Activated CD4-positive, alpha-beta T cell treated with anti-CD3 and anti-CD28 coated beads for 36 hours (primary cell): ENCODE measurements at places on chromosomes 7 and 10.
A peak's percentile ranks its signal among the peaks of the same experiment; 100 is the strongest.

DNA sequence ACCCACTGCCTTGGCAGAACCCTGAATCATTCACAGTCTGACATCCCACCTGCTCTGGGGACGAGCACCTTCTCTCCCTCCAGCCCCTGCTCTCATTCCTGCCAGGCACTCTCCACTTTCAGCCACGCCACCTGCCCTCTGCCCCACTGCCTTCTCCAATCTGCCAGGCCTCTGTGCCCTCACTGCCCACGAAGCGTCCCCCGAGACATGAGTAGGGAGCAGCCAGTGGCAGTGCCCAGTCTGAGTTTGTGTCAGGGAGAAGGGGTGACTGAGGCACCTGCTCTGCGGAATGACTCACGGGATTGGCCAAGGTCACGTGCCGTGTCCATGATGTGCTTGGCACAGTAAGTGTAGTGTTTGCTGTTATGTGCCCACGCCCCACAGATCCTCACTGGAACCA, 215.2 kb upstream of the PPP2R2D start:
- H3K36me3 ChIP-seq, result no peaks in the 10 kb centered on the region
- no peak overlapping the region for H3K4me3 ChIP-seq
- no peak for DNase-seq
- H3K4me1 ChIP-seq, result no peaks in the 10 kb centered on the region

- no peak overlapping the region for H3K27ac ChIP-seq
- no peaks in the 10 kb centered on the region for H3K4me1 ChIP-seq
- no peak for DNase-seq
- no peak overlapping the region for H3K4me3 ChIP-seq
- no peaks in the 10 kb centered on the region for H3K36me3 ChIP-seq
- H3K27me3 ChIP-seq, result no peaks in the 10 kb centered on the region
Observed at GRCh38 chr7:11667810-11668185, 164.2 kb downstream of the THSD7A start.

DNA sequence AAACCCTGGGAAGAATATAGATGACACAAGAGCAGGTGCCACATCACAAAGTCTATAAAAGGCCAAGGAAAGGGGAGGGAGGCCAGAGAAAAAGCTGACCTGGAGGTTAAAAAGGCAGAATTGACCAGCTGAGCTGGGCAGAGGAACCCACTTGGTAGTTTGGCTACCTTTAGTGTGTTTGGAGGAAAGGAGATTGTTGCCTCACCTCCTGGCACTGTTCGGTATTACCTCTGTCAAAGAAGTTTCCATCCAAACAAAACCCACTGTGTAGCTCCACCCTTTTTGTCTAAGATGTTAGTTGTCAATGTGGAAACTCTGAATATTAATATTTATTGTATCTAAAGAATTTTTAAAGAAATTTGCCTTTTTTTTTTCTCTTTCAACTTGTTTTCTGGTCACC, 23.4 kb downstream of the ENTPD7 start:
- DNase-seq, result no peak
- H3K4me1 ChIP-seq, result no peaks in the 10 kb centered on the region
- peaks cover 7% of the 10 kb centered on the region for H3K36me3 ChIP-seq
- no peaks in the 10 kb centered on the region for H3K27me3 ChIP-seq
- no peak overlapping the region for H3K4me3 ChIP-seq
- H3K27ac ChIP-seq, result no peak overlapping the region

GRCh38 chr10:116126954-116127695, 145.9 kb downstream of the GFRA1 start:
- H3K27me3 ChIP-seq, result no peaks in the 10 kb centered on the region
- H3K36me3 ChIP-seq, result no peaks in the 10 kb centered on the region
- no peaks in the 10 kb centered on the region for H3K4me1 ChIP-seq
- no peak for DNase-seq

DNA sequence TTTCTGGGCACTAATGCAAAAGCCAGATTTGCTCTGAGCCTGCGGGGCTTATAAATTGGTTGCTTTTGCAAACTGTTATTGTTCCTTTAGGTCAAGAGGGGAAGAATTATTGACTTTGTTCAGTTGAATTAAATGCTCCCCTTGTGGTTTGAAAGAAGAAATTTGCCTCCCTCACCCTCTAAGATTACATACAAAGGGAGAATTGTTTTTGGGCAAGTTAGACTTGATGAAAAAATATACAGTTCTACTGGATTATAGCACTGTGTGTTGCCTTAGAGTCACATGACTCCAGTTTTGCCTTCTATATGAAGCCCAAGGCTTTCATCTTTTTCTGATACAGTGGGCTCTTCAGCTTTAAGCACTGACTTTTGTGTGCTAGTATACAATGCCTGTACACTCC, 1265.8 kb upstream of the LRRTM3 start:
- no peaks in the 10 kb centered on the region for H3K27me3 ChIP-seq
- H3K27ac ChIP-seq, result no peak overlapping the region
- no peaks in the 10 kb centered on the region for H3K4me1 ChIP-seq
- H3K36me3 ChIP-seq, result no peaks in the 10 kb centered on the region
- no peak for DNase-seq

GRCh38 chr7:68434857-68435256, 1163.4 kb upstream of the AUTS2 start:
- no peaks in the 10 kb centered on the region for H3K4me1 ChIP-seq
- no peak overlapping the region for H3K27ac ChIP-seq
- no peak overlapping the region for H3K4me3 ChIP-seq
- no peaks in the 10 kb centered on the region for H3K36me3 ChIP-seq
- no peaks in the 10 kb centered on the region for H3K27me3 ChIP-seq

DNA sequence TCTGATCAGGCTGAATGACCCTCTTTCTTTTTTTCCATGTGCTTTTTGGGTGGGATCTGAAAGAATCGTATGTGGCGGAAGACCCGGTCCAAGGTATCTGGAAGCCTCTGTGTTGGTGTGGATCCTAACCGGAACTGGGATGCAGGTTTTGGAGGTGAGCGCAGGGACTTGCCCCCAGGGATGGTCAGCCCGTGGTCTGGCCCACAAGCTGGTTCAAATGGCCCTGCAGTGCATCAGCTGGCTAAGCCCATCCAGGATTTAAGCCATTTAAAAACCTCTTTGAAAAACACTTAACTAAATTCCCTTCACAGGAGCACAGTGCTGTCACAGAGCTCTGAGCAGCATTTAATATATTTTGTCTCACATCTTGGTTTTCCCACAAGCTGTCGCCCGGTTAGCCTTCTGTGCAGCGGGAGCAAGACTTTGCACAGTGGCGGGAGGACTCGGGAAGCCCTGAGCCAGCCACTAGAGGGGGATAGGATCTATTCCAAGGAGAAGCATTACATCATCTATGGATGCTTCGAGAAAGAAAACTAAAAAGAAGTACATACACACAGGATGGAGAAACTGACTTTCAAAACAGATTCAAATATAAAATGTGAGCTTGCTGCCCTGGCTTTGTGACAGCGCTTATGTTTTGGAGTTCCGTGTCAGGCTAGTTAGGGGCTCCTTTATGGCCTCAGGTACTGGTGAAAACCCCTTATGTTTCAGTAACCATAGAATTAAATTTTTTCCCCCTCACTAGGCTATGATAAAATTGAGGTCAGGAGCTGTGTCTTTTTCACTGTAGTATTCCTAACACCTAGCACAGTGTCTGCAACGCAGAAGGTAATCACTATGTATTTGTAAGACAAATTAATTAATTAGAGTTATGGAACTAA, 11.3 kb downstream of the CPA2 start:
- peaks cover 37% of the 10 kb centered on the region for H3K4me1 ChIP-seq
- peaks cover 4% of the 10 kb centered on the region for H3K27me3 ChIP-seq
- peak overlapping the region; percentile 79 for H3K27ac ChIP-seq
- H3K36me3 ChIP-seq, result no peaks in the 10 kb centered on the region
